ENCODE measurements at places on chromosomes 7 and 10.

- no peak for DNase-seq
Observed at GRCh38 chr10:11166550-11166949, 148.9 kb downstream of the CELF2 start.

GRCh38 chr10:33102071-33102470 lies 144.0 kb upstream of the ITGB1 start:
- no peak for DNase-seq

- no peak for DNase-seq
Observed at GRCh38 chr10:91711885-91712680, 79.2 kb upstream of the PPP1R3C start.

GRCh38 chr7:141178486-141179135 lies 104.7 kb downstream of the TMEM178B start:
- no peak for DNase-seq

- no peak for DNase-seq
Observed at GRCh38 chr10:79111846-79112614, 43.3 kb downstream of the ZMIZ1 start.

GRCh38 chr7:64839910-64840309 lies 45.7 kb downstream of the ZNF138 start:
- DNase-seq, result no peak

- DNase-seq, result no peak
Observed at GRCh38 chr7:116173051-116174028, 37.0 kb upstream of the TES start.

DNA sequence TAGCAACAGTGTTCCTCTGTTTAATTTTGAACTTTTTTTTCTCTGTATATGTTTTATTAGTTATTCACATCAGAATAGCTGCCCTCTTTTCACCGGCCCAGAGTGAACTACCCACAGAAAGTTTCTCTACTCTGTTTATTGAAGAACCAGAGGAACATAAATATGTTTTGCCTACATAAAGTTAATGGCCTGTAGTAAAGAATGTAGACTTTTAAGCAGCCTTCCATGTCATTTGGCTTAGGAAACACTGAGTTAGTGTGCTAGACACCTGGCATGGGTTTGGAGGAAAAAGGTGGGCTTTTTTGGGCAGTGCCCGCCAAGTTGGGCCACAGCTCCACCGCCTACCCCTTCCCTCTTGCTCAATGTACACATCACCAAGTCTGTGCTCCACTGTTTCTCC lies 8.9 kb upstream of the MEST start:
- no peak for DNase-seq

DNA sequence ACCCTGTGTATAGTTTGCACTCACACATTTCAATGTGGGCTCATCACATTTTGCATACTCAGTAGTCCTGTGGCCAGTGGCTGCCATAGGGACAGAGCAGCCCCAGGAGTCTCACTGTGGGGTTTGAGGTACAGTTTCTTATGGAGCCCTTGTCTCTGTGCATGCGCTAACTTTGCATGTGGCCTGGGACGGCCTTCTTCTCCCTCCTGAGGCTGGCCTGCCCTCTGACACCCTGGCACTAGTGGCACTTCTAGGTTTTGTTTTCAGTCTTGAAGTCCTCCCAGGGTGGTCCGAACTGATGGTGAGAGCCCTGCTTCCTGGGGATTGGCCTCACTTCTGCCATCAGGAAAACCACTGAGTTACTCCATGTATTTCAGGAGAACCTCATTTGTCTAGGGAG lies 21.2 kb downstream of the NACAD start:
- no peak for DNase-seq

DNA sequence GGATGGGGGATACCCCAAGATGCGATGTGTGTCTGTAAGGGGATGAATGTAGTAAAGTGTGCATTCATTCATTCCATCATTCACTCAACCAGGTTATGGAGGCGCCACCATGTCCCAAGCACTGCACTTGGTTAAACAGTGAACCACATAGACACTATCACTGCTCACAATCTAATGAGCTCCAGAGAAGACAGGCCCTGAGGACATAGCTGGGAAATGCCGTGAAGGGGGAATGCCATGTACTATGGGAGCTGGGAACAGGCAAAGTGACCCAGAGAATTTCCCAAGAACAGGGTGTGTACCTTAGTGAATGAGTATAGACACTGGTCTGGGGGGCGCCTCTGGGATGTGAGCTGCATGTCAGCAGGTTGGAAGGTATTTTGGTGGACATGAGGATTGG lies 44.5 kb upstream of the LBX1 start:
- DNase-seq, result no peak

- no peak for DNase-seq
Observed at GRCh38 chr7:106855540-106856132, 9.4 kb upstream of the PIK3CG start.

GRCh38 chr10:33793793-33794192 lies 459.3 kb upstream of the NRP1 start:
- DNase-seq, result no peak

GRCh38 chr7:41219276-41219675 lies 483.6 kb downstream of the INHBA start:
- DNase-seq, result no peak

- no peak for DNase-seq
Observed at GRCh38 chr10:133523631-133524203, 3.4 kb upstream of the CYP2E1 start.

All from glutamatergic neuron (in vitro differentiated cells).